Stimulated activated CD8-positive, alpha-beta memory T cell treated with anti-CD3 and anti-CD28 coated beads, Interleukin-15, amount 100 ng/mL, for 24 hours (primary cell): ENCODE measurements at places on chromosomes 4 and X.

DNA sequence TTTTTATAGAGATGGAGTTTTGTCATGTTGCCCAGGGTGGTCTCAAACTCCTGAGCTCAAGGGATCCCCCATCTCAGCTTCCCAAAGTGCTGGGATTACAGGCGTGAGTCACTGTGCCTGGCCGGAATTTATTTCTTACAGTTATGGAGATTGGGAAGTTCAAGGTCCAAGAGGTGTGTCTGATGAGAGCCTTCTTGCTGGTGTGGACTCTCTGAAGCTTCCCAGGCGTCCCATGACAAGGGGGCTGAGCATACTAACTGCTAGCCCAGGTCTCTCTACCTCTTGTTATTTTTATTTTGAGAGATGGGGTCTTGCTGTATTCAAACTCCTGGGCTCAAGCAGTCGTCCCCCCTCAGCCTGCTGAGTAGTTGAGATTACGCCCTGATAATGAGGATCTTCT is 2.9 kb upstream of the NSD2 start:
- no peak for DNase-seq

GRCh38 chrX:10507876-10508275 is 112.5 kb downstream of the MID1 start:
- no peak for DNase-seq

DNA sequence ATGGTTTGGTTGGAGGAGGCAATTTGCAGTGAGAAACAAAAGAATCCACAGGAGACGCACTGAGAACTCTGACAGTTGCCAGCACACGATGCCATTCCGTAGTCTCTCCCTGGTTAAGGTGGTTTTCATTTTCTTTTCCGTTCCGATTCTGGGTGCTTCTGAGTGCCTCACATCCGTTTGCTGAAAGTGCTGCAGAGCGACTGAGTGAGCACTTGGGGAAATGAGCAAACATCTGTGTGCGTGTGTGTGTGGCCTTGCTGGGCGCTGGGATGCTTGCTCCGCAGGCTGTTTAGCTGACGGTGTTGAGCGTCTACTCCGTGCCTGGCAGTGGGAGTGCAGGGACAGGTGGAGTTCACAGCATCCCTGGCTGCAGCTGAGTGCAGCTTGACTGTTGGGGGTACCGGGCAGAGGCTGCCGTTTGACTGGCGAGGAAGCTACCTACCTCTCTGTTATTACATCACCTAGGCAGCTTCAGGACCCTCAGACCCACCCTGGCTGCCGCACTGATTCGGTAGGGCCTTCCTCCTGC is 49.3 kb downstream of the SORCS2 start:
- DNase-seq = no peak

DNA sequence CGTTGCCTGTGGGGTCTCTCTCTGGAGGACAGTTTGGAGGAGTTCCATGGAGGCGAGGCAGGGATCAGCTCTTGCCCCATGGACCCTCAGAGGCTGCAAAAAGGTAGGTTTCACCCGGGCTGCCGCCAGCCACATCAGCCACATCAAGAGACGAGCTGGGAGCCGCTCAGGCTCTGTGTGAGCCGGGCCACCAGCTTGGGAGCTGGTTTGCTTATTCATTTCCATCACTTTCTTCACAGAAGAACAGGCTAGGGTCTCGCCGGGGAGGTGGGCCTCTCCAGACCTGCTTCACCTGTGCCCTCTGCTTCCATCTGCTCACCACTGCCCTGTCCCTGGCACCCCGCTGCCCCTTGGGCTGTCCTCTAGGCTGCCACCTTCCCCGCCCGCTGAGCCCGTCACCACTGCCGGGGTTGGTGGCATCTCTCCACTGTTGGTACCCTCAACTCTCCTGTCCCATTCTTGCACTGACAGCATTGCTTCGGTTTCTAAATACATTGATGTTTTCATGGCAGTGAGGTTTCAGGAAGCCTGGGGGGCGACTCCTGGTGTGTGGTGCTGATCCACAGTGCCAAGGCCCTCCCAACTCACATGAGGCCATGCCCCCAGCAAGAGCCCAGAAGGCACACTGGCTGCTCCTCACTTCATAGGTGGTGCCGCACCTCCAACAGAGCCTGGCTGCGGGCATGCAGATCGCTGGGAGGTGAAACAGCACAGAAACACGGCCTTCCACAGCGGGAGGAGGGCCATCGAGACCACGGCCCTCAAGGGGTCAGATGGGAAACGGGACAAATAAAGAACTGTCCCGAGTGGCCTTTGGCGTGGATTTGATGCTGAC is 4.5 kb upstream of the TREX2 start:
- DNase-seq = no peak

DNA sequence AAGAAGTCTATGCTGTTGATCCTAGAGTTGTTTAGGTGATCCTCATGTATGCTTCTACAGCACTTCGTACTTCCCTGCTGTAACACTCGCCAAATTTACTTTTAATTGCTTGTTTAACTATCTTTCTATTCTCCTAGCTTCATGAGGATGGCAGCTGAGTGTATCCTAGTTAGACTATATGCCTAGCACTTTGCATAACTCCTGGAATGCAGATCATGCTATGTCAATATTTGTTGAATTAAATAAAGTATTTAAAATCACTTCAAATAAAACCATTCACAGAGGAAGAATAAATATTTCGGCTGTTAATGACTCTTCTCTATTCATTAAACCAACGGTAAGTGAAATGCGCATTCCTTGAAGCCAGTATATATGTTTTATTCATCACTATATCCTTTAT is 55.1 kb downstream of the F9 start:
- DNase-seq = no peak
